ENCODE measurements at places on chromosomes 2 and 18.

- no peak overlapping the region for H3K27ac ChIP-seq
- DNase-seq: no peak
- no peak overlapping the region for H3K4me3 ChIP-seq
- peaks cover 17% of the 10 kb centered on the region for H3K36me3 ChIP-seq
Observed at GRCh38 chr2:168611896-168612650, 156.0 kb downstream of the CERS6 start.

GRCh38 chr18:44777457-44778192 lies 96.9 kb downstream of the SETBP1 start:
- H3K27ac ChIP-seq: no peak overlapping the region
- no peaks in the 10 kb centered on the region for H3K36me3 ChIP-seq
- peaks cover 10% of the 10 kb centered on the region for H3K4me1 ChIP-seq
- DNase-seq: no peak
- no peak overlapping the region for H3K4me3 ChIP-seq

DNA sequence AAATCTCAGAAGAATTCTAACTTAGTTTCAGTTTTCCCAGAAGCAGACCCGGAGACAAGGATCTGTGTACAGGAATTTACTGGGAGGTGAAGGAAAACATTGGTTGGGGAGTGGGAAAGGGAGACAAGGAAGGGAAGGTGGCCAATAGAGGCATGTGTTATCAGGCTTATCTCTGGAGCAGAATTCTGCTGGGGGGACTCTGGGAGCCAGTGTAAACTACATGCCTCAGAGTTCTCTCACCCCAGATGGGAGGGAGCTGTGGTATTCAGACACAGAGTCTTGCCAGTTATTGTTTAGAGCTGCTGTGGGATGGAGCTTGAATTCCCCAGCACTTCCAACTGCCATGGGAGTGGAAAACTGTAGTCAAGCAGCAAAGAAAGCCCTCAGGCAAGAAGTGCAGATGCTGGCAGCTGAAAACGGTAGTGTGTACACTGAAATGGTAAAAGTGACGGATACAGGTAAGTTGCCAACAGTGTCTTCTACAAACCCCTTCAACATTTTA lies 19.0 kb downstream of the DNPEP start:
- H3K4me1 ChIP-seq: no peaks in the 10 kb centered on the region
- H3K4me3 ChIP-seq: no peak overlapping the region
- no peaks in the 10 kb centered on the region for H3K27me3 ChIP-seq

- peaks cover 13% of the 10 kb centered on the region for H3K27me3 ChIP-seq
- peaks cover 13% of the 10 kb centered on the region for H3K4me1 ChIP-seq
- peak overlapping the region; percentile 53 for H3K4me3 ChIP-seq
- DNase-seq: no peak
- no peak overlapping the region for H3K27ac ChIP-seq
- H3K36me3 ChIP-seq: peaks cover 1% of the 10 kb centered on the region
Observed at GRCh38 chr2:189178726-189179569, 613 bp downstream of the COL5A2 start.

DNA sequence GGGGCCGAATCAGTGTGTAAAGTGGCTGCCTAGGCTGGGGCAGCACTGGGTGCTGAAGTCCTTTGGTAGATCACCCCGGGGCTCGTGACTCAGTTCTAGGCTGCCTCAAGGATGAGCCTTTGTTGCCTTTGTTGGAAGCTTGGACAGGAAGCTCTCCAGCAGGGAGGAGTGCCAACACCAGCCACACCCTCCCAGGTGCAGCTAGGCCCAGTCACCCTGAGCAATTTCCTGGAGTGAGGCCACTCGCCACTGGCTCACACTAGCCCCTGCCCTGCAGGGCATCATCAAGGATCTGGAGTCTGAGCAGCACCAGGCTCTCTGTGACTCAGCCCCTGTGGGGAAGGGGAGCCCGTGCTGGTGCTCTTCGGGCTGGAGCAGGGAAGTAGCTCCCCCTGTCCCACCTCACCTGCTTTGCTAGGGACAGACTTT lies 6.7 kb upstream of the SDC1 start:
- H3K4me1 ChIP-seq: no peaks in the 10 kb centered on the region
- DNase-seq: no peak
- no peak overlapping the region for H3K27ac ChIP-seq
- no peaks in the 10 kb centered on the region for H3K36me3 ChIP-seq

DNA sequence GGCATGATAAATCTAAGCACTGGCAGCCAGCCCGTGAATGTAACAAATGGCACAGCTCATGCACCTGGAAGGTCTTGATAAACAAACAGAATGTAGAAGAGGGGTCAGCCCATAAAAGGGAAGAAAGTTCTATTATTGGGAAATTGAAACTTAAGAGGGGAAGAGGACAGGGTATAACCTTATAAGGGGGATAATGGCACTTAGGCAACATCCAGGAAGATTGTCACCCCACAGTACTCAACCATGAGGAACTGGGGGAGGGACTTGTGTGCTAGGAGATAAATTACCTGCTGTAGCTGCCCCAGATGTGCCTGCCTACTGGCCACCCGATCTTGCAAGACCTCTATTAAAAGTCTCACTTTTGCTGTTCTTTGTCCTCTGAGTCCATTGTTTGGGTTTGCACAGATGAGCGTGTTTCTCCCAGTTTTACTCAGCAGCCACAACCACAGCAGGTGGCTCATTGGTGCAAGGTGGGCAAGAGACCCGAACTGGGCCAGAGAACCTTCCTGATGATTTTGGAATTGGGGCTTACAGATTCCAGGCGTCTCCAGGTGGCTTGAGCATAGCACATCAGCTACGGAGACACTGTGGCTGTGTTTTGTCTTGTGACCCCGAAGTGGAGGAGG lies 79.0 kb upstream of the TAF1B start:
- H3K36me3 ChIP-seq: no peaks in the 10 kb centered on the region
- H3K27me3 ChIP-seq: peaks cover 7% of the 10 kb centered on the region
- H3K27ac ChIP-seq: no peak overlapping the region
- H3K4me1 ChIP-seq: peaks cover 35% of the 10 kb centered on the region
- no peak for DNase-seq

GRCh38 chr2:160282063-160282580 lies 82.0 kb upstream of the ITGB6 start:
- peaks cover 33% of the 10 kb centered on the region for H3K4me1 ChIP-seq
- H3K4me3 ChIP-seq: no peak overlapping the region

DNA sequence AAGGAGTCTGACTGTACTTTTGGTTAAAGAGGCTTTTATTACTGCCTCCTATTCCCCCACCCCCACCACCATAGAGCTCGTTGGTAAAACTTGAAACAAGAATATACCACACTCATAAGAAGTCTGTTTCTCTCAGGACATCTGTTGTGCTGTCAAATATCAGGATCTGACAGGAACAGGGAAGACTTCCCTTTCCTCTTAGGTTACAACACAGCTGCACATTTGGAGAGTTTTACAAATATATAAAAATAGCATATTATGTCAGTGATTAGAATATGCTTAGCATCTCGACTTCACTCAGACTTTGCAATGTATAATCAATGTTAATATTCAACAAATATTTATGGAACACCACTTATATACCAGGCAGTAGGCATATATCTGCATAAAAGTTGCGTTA lies 439.6 kb upstream of the REG3G start:
- no peak overlapping the region for H3K4me3 ChIP-seq
- no peak overlapping the region for H3K27ac ChIP-seq
- no peaks in the 10 kb centered on the region for H3K36me3 ChIP-seq
- no peaks in the 10 kb centered on the region for H3K27me3 ChIP-seq

GRCh38 chr2:8045081-8045614 lies 636.7 kb upstream of the ID2 start:
- H3K27me3 ChIP-seq: no peaks in the 10 kb centered on the region
- no peak for DNase-seq
- no peaks in the 10 kb centered on the region for H3K36me3 ChIP-seq

DNA sequence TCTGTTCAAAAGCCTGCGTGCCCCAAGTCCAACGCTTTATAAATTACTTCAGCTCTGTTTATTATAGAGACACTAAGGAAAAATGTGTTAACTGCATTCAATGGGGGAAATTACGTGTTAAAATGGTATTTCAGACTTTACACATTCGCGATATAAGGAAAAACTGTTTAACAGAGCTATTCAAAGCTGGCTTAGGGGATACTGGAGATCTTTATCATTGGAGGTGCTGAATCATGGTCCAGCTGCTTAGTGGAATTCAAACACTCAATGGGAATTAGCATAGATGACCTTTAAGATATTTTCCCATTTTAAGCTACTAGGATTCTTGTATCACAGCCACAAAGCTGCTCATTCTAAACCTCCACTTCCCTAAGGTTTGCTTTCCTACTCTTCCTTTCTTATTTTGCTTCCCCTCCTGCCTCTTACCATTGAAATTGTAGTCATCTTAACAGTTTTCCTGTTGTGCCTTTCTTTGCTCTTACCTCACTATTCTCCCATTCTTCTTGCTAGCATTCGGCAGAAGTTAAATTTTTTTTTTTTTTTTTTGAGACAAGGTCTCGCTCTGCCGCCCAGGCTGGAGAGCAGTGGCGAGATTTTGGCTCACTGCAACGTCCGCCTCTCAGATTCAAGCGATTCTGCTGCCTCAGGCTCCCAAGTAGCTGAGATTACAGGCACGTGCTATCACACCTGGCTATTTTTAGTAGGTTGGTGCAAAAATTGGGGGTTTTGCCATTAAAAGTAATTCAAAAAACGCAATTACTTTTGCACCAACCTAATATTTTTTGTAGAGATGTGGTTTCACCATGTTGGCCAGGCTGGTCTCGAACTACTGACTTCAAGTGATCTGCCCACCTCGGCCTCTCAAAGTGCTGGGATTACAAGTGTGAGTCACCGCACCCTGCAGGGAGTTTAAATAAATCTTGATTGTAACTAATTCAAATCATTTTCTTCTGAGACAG lies 6.5 kb downstream of the SULT6B1 start:
- no peak for DNase-seq
- peaks cover 4% of the 10 kb centered on the region for H3K27me3 ChIP-seq
- H3K4me1 ChIP-seq: peaks cover 2% of the 10 kb centered on the region
- H3K27ac ChIP-seq: no peak overlapping the region

GRCh38 chr18:64803471-64803870 lies 654.6 kb upstream of the LINC00305 start:
- no peak overlapping the region for H3K27ac ChIP-seq
- H3K27me3 ChIP-seq: no peaks in the 10 kb centered on the region
- H3K36me3 ChIP-seq: no peaks in the 10 kb centered on the region

- peaks cover 44% of the 10 kb centered on the region for H3K4me1 ChIP-seq
- H3K36me3 ChIP-seq: peaks cover 3% of the 10 kb centered on the region
- H3K27ac ChIP-seq: peak overlapping the region; percentile 31
- peaks cover 96% of the 10 kb centered on the region for H3K27me3 ChIP-seq
Observed at GRCh38 chr2:172087207-172087779, 2.0 kb downstream of the DLX1 start.

DNA sequence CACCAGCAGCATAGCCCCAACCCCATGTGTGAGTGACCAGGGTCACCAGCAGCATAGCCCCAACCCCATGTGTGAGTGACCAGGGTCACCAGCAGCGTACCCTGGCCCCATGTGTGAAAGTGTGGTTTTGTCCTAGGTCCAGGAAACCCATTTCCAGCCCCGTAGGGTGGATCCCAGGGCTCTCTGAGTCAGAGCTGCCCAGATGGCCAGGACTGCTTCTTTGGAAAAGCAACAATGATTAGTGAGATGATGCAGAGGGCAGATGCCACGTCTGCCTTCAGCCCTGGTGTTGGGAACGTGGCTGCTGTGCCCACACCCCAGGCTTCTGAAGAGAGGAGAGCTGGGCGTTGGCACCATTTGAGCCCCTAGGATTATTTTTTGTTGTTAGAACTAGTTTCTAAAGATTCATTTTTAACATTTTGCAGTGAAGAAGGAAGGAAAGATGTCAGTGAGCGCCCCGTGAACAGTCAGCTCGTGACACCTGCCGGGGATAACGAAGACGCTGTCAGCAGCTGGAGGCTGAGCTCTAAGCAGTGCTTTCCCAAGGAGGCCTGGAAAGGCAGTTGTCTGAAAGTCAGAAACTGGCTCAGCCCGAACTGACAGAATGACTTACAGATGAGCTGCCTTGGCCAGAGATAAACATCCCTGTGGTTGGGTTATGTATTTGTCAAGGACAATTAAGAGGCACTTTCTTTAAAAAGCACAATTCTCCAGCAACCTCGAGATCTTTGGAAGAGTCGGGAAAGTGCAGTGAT lies 32.1 kb upstream of the KCNG2 start:
- no peak overlapping the region for H3K4me3 ChIP-seq
- no peak for DNase-seq
- peaks cover 6% of the 10 kb centered on the region for H3K27me3 ChIP-seq
- H3K36me3 ChIP-seq: peaks cover 3% of the 10 kb centered on the region
- no peaks in the 10 kb centered on the region for H3K4me1 ChIP-seq
- no peak overlapping the region for H3K27ac ChIP-seq

DNA sequence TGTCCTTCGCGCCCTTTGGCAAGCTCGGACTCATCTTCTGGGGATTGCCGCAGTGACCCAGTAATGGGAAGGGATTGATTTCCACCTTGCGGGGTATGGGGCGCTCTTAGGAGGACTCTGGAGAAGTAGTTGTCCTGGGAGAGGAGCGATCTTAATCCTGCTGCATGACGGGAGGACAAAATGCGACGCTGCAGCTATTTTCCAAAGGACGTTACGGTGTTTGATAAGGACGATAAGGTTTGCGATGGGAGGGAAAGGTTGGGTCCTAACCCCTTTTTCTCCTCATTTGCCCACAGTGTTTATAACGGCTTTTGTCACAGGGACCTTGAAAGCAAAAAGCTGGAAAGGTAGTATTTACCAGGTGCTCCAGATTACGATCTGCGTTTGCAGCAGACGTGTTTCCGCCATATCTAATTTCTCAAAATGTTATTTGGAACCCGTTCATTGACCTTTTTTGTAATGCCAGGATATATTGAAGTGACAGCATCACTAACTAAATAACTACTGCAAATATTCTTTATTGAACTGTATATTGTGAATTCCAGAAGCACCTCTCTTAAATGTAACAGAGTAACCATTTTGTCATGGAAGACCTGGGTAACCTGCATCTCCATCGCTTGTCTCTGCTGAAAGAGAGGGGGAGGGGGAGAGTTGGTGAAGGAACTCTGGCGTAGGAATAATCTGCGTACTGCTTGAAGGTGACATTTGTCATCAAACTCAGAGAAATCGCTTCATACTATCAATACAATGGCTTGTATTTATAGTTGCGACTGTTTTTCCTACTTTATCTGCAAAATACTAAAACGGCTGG lies 590 bp downstream of the MDH1 start:
- H3K27me3 ChIP-seq: no peaks in the 10 kb centered on the region
- H3K4me1 ChIP-seq: peaks cover 43% of the 10 kb centered on the region
- H3K36me3 ChIP-seq: peaks cover 17% of the 10 kb centered on the region
- peak overlapping the region; percentile 98 for H3K4me3 ChIP-seq
- peak overlapping the region; percentile 96 for H3K27ac ChIP-seq

DNA sequence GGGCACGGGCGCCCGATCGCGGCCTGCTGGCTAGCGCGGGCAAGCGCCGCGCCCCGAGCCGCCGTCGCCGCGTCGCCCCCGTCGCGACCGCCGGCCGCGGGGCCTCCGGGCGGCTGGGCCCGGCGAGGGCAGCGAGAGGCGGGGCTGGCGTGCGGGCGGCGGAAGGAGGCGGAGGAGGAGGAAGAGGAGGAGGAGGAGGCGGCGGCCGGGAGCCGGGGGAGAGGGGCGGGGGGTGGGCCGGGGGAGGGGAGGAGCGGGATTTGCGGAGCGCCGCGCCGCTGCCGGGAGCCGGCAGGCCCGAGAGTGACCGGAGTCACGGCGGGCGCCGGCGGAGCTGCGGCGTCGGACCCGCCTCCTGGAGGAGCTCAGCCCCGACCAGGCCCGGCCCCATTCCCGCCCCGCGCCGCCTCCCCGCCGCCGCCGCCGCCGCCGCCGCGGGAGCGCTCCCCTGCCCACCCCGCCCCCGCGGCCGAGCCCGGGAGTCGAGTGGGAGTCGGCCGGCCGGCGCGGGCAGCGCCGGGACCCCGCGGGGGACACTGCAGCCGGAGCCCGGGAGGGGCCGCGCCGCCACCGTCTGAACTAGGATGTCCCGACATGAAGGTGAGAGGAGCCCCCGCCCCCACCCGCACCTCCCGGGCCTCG lies at the start of gene KCMF1:
Gene KCMF1, plus strand, starts transcription at position 294 of the 642 bp plus-strand sequence. Its CDS starts 291 bp downstream, at position 585.
- H3K27ac ChIP-seq: peak within 1 kb of the TSS; percentile 99
- peaks cover 56% of the 10 kb centered on the region for H3K4me1 ChIP-seq
- peak within 1 kb of the TSS; percentile 95 for H3K4me3 ChIP-seq
- no peaks in the 10 kb centered on the region for H3K27me3 ChIP-seq
- peaks cover 41% of the 10 kb centered on the region for H3K36me3 ChIP-seq

Measured in activated naive CD8-positive, alpha-beta T cell treated with anti-CD3 and anti-CD28 coated beads, Interleukin-2, amount 50 U/mL, for 24 hours (primary cell).